ENCODE measurements at places on chromosomes 5 and 9. TPM values are rescaled to one million over a fixed set of nuclear protein-coding genes. Genes with fewer than 3 reads are reported as not detected.

Gene PCDHB9
- not detected for total RNA-seq

Gene ACTBL2
- total RNA-seq, result not detected

Gene SPATA6L
- total RNA-seq, result not detected

Gene CTNND2
- total RNA-seq, result 2.1 TPM

Gene RLN1
- total RNA-seq, result 0.79 TPM

Gene LRRC19
- total RNA-seq, result 31.0 TPM

Gene GRIA1
- total RNA-seq, result 0.48 TPM

Gene CAPSL
- not detected for total RNA-seq

Gene TESK1
- 37.5 TPM for total RNA-seq

Gene PITX1
- total RNA-seq, result 7.5 TPM

Gene CCNI2
- total RNA-seq, result 9.3 TPM

Gene IL17B
- not detected for total RNA-seq

Gene PTPN3
- 21.1 TPM for total RNA-seq
